ENCODE measurements at places on chromosomes 1 and 21.
A peak's percentile ranks its signal among the peaks of the same experiment; 100 is the strongest.

- DNase-seq: peak; percentile 91
These were observed 36.6 kb upstream of the HMGN1 start for GRCh38 chr21:39385299-39386145.

- peak; percentile 26 for DNase-seq
These were observed 140.4 kb upstream of the ETV3 start for GRCh38 chr1:157278383-157279137.

GRCh38 chr1:206005778-206006180, 2.6 kb upstream of the RAB7B start:
- DNase-seq: no peak

DNA sequence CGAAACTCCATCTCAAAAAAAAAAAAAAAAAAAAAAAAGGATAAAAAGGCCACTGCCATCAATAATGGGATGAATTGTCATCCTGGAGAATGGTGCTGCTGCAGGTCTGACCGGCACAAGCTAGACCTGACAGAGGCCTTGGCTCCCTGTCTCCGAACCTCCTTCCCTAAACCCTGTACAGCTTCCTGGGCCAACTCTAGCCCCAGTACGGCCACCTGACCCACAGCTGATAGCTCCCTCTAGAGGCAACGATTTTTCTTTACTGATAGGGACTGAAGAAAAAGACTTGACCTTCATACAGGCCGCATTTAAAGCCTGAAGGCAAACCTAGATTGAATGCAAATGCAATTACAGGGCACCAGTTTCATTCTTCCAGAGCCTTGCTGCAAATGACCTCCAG, 30.7 kb downstream of the NOL9 start:
- DNase-seq: peak; percentile 51

Data from hematopoietic multipotent progenitor cell treated with erythropoietin and hydrocortisone succinate and interleukin-3 and kit ligand, for 6 days (in vitro differentiated cells).